Activated CD8-positive, alpha-beta memory T cell treated with anti-CD3 and anti-CD28 coated beads, Interleukin-2, amount 50 U/mL, for 4 hours (primary cell): ENCODE measurements at places on chromosomes 5 and 9.

GRCh38 chr5:61918611-61919010 is 387.4 kb upstream of the KIF2A start:
- no peak for DNase-seq

DNA sequence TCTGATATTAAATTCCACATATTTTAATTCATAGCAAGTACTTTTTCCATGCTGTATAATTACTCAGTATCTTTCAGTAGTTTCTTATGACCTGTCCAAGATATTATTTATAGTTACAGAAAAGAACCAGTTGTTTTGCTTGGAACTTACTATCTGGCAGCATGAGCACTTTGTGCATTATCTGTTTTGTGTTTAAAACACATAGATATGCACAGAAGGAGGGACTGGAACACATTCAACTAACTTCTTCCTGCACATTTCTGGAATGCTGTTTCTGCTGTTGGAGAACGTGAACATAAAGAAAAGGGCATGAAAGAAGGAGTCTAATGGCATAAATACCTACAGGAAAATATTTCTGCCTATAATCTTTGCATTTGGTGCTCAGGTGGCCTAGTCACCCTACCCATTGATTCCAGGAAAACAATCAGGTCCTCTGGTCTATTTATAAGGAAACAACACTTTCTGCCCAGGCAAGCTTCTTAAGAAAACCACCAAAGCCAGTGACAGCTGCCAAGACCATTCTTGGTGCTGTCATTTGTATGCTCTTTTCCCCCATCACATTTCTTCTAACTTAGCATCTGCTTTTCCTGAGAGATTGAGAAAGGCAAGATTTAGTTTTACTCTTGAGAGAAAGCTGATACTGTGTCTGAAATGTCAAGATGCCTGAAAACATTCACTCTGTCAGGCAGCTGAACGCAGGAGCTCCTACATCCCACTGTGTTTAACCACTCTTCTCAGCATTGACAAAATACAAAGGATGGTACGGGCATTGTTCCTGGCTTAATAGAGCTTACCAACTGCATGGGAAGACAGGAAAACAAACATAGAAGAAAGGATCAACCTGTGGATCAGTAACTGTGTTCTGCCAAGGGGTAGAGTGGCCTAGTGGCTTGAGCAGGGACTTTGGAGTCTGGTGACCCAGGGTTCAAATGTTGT is 40.3 kb downstream of the RAB3C start:
- DNase-seq, result no peak

- no peak for DNase-seq
Observed at GRCh38 chr5:77643654-77644370, 5.3 kb upstream of the OTP start.

DNA sequence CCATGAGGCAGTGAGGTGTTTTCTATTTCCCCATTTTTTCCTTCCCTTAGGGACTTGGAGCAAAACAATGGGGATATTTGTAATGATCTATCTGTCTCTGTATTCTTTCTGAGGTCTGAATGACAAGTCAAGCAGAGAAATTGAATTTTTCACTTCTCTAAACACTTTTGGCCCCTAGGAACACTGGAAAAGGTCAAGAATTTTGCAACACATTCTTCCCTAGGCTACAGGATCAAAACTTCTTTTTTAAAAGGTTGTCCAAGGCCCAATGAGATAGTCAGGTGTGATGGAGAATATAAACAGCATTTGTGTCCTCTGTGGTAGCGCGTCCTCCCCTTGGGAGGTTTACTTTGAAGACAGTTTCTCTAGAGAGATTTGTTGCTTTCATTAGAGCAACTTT is 620.5 kb downstream of the TLR4 start:
- DNase-seq, result no peak

GRCh38 chr9:107547772-107548297 is 58.3 kb upstream of the KLF4 start:
- no peak for DNase-seq

DNA sequence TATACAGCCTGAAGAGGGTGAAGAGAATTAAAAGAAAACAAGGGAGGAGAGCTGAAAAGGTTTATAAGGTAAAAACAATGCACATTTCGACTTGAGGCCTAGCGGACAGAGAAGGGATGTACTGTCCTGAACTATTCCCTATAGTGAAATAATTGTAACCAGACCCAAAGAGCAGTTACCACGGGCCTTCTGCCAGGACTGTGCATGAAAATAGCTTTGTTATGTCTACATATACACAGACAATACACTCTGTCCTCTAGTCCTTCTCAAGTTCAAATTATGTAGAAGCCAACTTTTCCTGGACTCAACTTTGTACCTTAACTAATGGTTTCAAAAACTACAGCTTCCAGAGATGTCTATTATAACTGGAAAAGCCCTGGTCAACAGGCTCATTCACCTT is 223.7 kb downstream of the PCSK5 start:
- no peak for DNase-seq

DNA sequence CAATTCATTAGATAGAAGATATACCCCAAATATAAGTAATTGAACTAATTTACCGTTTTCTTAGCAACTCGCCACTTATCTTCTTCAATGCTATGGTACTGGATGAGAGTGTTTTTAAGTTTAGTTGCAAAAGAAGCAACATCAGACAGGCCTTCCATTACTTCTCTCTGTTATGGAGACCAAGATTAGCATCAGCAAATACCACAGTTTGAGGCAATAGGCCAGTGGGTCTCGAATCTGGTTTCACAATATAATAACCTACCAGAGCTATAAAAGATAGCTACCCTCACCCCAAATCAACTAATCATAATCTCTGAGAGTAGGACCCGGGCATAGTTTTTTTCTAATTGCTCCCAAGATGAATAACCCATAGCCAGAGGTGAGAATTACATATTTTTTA is 5.1 kb downstream of the STARD4 start:
- no peak for DNase-seq

- no peak for DNase-seq
Observed at GRCh38 chr9:99905833-99906402, 536 bp upstream of the STX17 start.

DNA sequence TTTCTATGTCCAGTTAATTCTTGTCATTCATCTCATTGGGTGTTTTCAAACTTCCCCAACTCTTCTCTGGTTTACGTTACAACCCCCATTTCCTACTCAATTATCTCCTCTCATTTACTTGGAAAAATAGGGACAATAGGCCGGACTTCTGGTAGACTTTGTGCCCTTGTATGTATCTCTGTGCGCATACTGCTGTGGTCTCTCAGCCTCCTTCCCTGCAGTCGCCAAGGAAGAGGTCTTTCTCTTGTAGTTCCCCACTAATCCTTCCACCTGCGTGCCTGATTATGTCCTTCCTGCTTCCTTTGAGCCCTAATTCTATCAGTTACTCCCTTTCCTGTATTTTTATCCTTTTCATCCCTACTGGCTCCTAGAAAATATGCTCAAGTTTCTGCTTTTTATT is 176.3 kb downstream of the GDNF start:
- DNase-seq, result no peak

DNA sequence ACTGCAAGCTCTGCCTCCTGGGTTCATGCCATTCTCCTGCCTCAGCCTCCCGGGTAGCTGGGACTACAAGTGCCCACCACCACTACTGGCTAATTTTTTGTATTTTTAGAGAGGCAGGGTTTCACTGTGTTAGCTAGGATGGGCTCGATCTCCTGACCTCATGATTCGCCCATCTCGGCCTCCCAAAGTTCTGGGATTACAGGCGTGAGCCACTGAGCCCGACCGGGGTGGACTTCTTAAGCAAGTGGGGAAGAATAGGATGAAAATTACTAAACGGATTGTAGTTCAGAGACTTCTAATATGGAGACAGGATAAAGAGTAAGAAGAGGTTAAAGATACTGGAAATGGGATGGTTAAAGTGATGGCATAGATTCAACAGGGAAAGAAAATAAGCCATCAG is 132.3 kb upstream of the IRX2 start:
- no peak for DNase-seq

DNA sequence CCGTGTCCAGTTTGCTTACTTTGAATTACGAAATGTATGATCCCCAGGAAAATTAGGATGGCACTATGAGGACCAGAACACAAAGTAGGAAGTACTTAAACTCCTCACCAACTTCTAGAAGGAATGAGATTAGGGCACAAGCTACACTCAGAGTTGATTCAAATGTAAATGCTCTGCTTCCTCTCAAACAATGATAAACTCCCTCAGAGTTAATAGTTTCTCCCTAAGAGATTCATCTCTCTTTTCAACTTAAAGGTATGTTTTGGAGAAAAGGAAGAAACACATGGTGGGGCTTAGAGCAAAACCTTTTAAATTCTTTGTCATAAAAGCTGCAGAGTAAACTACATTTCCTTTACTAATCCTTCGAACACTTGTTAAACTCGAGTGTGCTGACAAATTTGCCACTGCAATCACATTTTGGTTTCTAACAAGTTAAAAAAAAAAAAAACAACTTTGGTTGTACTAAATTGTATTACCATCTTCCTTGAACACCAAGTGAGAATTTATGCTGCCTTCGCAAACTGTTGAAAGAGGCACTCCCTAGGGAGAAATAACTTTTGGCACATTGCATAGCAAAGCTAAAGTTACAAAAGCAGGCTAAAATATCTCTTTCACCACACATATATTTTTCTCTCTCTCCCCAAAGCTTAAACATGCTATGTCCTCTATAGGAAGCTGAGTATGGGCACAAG is 66.6 kb downstream of the DENND1A start:
- no peak for DNase-seq
